ENCODE measurements at places on chromosomes 13 and 19.
A peak's percentile ranks its signal among the peaks of the same experiment; 100 is the strongest.

GRCh38 chr19:45177817-45178261, at the start of gene TRAPPC6A:
Gene TRAPPC6A, minus strand, starts transcription at chr19:45178237. Its CDS starts 19 bp downstream, at chr19:45178218.
- no peak for DNase-seq

DNA sequence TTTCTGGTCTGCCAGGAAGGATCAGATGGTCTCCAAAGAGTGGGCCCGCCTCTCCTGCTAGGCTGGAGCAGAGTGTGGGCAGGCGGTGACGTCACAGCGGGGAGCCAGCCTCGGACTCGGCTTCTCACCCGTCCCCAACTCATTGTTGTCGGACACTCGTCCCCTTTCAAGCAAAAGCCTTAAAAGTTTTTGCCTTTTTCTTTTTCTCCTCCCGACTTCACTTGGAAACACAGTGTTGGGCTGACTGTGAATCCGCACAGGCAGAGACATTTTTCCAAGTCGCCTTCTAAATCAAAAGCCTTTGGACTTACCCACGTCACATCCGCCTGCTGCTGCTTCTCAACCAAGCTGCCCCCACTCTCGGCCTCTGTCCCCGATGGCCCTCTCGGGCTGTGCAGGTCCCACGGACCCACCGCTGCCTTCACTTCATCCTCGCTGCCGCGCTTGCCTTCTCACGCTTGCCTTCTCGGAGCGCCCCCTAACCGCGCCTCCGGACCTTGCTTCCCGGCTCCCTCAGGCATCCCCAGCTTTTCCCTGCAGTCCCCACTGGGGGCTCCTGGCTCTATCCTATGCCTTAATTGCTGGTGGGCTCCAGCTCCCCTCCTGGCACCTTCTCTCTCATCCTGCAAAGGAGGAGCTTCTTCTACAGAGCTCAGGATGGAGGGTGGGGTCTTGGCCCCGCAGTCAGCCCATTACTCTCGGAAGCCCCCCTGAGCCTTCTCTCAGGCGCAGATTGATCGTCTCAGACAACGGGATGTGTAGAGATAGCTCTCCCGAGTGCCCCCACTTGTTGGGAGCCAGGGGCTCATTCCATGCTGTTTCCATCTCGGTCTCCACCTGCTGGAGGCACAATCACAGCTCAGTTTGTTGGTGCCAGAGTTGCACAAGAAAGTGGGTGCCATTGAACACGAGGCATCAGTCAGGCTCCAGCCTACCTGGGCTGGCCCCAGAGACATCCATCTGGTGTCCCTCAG, 3.9 kb upstream of the ZNF135 start:
- DNase-seq, result peak; percentile 70

DNA sequence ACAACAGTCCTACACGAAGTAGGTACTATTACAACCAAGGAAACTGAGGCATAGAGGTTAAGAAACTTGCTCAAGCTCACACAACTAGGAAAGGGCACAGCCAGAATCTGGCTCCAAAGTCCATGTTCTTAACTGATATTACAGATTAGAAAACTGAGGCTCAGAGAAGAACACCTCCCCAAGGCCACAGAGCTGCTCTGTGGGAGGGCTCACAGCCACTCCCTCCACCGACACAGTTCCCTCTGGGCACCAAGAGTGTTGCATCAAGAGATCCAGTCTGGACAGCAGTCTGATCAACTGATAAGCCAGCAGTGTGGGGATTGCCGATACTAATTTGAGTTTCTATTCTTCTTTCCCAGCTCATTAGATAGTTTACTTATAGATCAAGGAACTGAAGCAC, 29.5 kb downstream of the SLC15A1 start:
- no peak for DNase-seq

GRCh38 chr13:41590643-41591042, 133.3 kb downstream of the RGCC start:
- DNase-seq, result no peak

DNA sequence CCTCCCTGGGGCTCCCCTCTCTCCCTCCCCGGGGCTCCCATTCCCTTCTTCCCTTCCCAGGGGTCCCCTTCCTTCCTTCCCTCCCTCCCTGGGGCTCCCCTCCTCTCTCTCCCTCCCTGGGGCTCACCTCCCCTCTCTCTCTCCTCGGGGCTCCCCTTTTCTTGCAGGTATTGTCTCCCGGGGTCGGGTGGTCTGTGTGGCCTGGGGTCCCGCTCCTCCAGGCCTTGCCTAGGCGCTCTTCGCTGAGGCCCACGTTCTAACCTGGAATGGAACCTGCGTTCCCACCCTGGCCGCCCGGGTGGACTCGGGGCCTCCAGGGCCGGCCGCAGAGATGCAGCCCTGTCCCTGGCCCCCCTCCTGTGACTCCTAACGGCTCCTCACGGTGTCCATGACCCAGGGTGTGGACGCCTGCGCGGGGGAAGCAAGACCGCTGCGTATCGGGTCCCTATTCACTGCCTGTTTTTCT, 940 bp upstream of the DCUN1D2 start:
- no peak for DNase-seq

DNA sequence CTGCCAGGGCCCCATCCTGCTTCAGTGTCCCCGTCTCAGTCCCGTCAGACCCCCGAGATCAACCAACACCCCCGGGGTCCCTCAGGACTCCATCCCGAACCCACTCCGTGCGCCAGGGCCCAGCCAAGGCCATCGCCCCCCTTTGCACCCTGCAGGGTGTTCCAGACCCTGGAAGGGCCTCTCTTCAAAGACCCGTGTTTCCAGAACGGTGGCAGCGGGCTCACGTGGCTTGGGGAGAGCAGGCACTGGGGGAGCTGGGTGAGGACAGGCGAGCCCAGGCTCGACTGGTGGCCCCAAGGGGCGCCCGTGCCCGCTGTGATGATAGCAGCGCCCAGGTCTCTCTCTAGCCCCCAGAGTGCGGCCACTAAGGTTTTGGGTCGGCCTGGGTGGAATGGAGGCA, 1.4 kb downstream of the KASH5 start:
- no peak for DNase-seq

DNA sequence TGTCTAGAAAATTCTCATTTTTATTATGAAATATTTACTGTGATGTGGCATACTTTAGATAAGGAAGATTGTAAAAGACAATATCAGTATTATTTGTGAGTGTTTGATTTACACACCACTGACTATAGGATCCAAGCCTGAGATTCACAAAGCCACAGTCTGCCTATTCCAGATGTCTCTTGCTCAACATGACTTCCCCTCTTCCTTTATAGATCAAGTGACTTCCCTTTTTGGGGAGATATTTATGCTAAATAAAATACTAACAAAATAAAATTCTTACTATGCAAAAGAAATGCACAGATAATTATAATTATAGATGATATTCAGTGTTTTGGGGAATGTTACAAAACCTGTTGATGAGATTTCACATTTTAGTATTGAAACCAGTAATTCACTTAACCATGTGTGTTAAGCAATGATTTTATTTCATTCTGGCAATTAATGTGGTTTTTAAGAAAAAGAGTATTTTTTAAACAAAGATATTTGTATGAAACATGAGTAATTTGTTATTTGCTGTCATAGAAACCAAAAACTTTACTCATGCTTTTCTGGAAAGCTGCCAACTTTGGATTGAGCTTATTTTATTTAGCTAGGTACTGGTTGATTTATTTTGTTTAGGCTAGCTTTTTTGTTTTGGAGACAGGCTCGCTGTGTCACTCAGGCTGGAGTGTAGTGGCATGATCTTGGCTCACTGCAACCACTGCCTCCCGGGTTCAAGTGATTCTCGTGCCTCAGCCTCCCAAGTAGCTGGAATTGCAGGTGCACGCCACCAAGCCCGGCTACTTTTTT, 13.7 kb upstream of the GPR183 start:
- no peak for DNase-seq

All from brain (organoid and tissue), 16 donors.